ENCODE measurements at places on chromosomes 7 and 10. TPM values are rescaled to one million over a fixed set of nuclear protein-coding genes. Genes with fewer than 3 reads are reported as not detected.

Gene AGBL3
- total RNA-seq = 2.4 TPM

DNA sequence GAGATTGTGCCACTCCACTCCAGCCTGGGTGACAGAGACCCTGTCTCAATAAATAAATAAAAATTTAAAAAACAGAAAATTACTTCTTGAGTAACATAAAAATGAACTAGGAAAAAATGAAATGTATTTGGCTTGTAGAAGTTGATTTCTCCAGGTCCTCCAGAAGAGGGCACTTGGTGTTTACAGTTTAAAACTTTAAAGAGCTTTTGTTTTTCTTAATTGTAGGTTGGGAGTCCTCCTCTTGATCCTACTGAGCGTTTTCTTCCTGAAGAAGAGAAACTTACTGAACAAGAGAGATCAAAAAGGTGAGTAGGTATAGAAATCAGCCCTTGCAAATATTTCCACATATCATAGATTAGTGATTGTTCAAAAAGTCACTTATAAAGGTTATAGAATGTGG lies 16.2 kb downstream of the KIFBP start:
- DNase-seq = peak; percentile 78

GRCh38 chr10:102069071-102069470 lies 3.9 kb downstream of the HPS6 start:
- no peak for DNase-seq

GRCh38 chr7:140518370-140519006 lies 39.2 kb upstream of the MKRN1 start:
- DNase-seq = no peak

DNA sequence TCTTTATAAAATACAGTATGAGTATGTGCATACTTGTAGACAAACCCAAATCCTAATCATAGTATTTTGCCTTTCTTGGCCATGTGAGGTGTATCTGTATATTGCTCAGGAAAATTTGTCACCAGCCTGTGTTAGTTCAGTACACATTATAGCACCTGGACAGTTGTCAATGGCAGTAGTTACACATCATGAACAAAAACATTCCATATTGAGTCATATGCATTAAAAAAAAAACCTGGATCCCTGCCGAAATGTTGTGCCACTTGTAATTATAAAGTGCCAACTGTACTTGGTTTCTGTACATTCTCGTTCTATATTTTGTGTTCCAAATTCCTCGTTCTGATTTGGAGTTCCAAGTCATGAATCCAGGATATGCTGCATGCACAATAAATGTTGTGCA lies 410.4 kb downstream of the INHBA start:
- peak; percentile 24 for DNase-seq

GRCh38 chr10:6255548-6256061 lies 52.9 kb downstream of the PFKFB3 start:
- DNase-seq = no peak

DNA sequence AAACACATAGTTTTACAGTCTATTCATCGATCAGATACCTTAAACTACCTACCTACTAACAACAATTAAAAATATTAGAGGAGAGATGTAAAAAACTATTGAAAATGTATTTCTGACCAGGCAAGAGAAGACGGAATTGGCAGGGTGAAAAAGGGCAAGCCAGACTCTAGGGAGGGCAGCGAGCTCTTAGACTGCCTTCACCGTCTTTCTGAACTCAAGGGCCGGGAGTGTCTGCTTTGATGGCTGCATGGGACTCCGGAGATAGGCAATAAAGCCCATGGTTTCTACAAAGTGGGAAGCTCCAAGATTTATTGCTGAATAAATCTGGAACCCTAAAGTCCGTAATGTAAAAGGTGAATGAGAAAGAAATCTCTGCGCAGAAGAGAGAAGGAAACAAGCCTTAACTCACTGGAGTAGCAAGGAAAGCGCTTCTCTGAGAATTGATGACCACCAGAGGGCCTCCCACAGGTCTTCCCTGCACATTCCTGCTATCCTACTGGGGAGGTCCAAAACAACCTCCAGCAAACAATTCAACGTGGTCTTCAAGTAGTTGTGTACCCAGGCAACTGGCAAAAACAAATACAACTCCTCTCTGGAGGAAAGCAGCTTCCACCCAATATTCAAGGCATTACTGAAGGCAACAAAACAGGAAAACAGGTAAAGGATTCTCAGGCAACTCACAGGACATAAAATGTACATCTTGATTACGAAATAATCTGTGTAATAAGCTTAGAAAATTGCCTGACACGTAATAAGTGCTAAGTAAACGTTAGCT lies 181.3 kb downstream of the SDK1 start:
- peak; percentile 9 for DNase-seq

GRCh38 chr10:15106352-15107013 lies 9.3 kb downstream of the RPP38 start:
- DNase-seq = peak; percentile 73

Gene HSPA12A
- 4.8 TPM for total RNA-seq

DNA sequence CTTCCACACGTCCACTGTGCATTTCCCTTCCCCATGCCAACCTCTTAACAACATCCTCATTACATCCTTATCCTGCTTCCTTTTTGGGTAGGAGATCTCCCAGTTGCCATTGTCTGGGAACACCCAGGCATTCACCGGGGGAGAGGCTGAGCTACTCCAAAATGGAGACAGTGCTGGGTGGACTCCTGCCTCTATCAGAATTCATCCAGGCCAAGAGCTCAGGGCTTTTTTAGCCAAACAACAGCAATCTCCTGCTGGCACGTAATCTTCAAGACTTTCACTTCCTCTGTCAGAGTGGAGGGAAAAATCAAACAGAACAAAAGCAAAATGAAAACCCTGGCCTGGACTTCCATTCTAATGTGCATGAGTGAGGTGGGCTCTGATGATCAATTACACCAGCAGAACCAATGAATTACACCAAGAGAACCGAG lies 245.0 kb downstream of the PRPF18 start:
- no peak for DNase-seq

DNA sequence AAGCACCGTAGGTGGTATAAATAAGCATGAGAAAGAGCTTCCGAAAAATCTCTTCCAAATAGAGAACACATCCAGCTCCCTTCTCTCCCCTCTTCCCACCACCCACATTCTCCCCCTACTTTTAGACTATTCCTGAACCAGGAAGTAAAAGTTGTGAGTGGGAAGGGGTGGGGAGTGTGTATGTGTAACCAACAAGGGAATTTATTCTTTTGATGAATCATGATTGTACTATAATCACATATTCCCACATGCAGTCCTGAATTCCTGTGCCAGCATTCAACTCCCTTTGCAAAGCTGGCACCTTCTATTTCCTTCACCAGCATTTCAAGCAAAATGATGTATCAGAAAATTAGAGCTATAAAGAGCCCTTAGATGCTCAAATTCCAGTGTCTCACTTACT lies 230.6 kb upstream of the CHRM2 start:
- peak; percentile 44 for DNase-seq

Gene AKR1C1
- total RNA-seq = 39.4 TPM

Gene ELMO1
- total RNA-seq = not detected

- DNase-seq = no peak
These were observed 135.4 kb upstream of the KMT2E start for GRCh38 chr7:104878577-104878976.

DNA sequence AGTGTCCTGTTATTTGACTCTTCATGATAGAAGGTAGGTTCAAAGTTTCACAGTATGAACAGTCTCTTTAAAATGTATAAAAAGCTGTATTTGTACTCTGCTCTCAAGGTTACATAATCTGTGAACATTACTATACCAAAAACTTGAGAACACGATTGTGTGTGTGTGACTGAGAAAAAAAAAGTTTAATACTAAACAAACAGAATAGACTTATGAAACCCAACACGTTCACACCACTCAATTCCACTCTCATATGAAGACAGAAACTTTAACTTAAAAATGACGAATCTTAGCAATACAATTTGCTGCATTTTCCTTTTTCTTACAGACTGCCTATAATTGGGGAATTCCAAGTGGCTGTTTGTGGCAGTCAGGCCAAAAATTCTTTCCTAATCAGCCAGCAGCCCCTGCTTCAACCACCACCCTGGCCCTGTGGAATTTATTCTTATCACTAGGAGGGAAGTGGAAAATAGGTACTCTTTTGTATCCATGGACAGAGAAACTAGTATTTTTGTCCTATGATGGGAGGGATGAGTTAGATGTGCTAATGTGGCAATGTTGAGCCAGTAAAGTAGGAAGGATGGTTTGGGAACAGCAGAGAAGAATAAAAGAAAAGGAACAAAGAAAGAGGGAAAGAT lies 42.8 kb downstream of the MINDY3 start:
- DNase-seq = no peak

DNA sequence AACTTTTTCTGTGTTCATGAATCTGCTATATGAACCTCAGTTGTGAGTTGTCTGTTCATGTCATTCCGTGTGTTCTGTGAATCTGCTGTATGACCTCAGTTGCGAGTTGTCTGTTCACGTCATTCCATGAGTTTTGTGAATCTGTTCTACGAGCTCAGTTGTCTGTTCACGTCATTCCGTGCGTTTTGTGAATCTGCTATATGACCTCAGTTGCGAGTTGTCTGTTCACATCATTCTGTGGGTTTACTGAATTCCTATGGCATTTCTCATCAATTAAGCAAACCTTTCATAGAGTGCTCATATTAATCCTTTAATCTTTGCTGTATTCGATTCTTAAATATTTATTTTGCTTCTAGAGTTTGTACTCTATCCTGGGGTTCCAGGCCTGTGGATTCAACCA lies 150.6 kb downstream of the DIP2C start:
- DNase-seq = peak; percentile 64

- no peak for DNase-seq
These were observed 242.2 kb downstream of the ATRNL1 start for GRCh38 chr10:115335366-115335765.

GRCh38 chr7:138595454-138595853 lies 105.7 kb downstream of the SVOPL start:
- DNase-seq = no peak

GRCh38 chr7:77354484-77354883 lies 61.7 kb downstream of the GSAP start:
- no peak for DNase-seq

- no peak for DNase-seq
These were observed 800.5 kb upstream of the KCND2 start for GRCh38 chr7:119472408-119473038.

Gene A1CF
- total RNA-seq = not detected

- DNase-seq = no peak
These were observed 24.9 kb downstream of the POLR3A start for GRCh38 chr10:78004215-78005026.

Gene DOCK1
- total RNA-seq = 45.6 TPM

DNA sequence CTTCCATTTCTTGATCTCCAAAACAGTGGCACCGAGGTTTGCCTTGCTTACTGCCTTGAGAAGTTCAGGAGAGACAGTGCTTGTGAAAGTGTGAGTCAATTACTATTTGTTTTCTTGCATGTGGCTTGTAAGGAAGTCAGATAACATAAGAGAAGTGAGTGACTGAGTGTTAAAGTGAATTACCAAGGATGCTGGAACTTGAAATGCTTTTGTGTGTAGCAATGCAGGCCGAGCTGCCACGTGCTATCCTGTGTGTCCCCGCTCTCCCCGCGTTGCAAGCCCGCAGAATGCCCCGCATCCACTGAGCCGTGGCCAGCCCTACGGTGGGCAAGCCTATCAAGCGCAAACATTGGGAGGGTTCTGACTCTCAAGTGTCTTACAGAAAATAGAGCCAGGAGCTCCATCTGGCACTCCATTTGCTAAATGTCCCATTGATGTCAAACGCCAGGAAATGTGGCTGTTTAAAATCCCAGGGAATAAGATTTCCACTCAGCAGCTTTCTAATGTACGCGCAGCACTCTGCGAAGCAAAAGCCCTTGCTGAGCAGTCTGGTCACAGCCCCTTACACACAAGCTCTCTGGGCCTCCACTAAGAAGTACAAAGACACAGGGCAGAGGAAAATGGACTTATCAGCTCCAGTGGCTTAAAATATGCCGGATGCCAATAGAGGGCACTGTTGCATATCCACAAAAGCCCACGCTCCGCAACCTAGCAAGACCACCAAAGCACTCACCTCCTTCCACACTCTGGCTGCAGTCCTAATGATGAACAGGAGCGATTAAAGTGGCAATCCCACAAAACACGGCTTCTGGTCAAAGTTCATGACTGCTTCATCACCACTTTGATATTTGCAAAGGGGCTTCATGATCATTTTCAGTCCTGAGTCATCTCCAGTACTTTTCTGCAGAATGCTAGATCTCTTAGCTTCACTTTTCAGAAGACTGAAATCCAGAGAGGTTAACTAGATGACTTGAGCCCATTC lies 158.0 kb upstream of the ITGB1 start:
- DNase-seq = peak; percentile 63

Data from GM23248 (cell line).